ENCODE measurements at places on chromosomes 12 and 14. TPM values are rescaled to one million over a fixed set of nuclear protein-coding genes. Genes with fewer than 3 reads are reported as not detected.
A peak's percentile ranks its signal among the peaks of the same experiment; 100 is the strongest.

Gene RASSF3
- total RNA-seq = 172 TPM

Gene CCDC198
- total RNA-seq = not detected

Gene ACSS3
- 15.0 TPM for total RNA-seq

Gene HOXC9
- total RNA-seq = not detected

Gene PAX9
- total RNA-seq = 1.2 TPM

Gene SLC10A1
- total RNA-seq = not detected

Gene GARIN6
- total RNA-seq = not detected

Gene ARHGEF25
- total RNA-seq = 140 TPM

Gene ZBTB39
- 5.0 TPM for total RNA-seq

Gene VRTN
- not detected for total RNA-seq

Gene ZNF605
- 9.4 TPM for total RNA-seq

Gene SNRPF
- 6.6 TPM for total RNA-seq

Gene GLS2
- total RNA-seq = 0.71 TPM

GRCh38 chr12:76190299-76190698, 105.8 kb upstream of the NAP1L1 start:
- no peaks in the 10 kb centered on the region for H3K36me3 ChIP-seq
- H3K27ac ChIP-seq = no peak overlapping the region
- no peak for DNase-seq
- H3K4me1 ChIP-seq = no peaks in the 10 kb centered on the region
- no peaks in the 10 kb centered on the region for H3K27me3 ChIP-seq

DNA sequence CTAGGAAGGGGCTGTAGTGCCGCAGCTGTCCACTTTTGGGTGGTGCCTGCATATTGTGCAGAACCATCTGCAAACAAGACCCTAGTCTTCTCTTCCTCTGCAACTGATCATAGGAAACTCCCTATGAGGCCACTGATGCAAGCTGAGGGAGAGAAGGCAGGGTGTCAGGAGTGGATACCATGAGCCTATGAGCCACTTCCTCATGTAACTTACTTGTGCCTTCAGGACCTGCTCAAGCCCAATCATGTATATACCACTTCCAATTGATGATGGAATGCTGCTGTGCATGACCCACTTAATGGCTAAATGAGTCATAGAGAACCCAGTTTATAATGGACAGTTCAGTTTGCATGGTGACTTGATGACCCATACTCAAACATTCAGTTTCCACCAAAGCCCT, 107.9 kb downstream of the ALG10B start:
- H3K27me3 ChIP-seq = no peaks in the 10 kb centered on the region
- H3K36me3 ChIP-seq = no peaks in the 10 kb centered on the region
- no peak overlapping the region for H3K4me3 ChIP-seq
- no peaks in the 10 kb centered on the region for H3K4me1 ChIP-seq
- no peak for DNase-seq

- peaks cover 21% of the 10 kb centered on the region for H3K4me1 ChIP-seq
- DNase-seq = no peak
- no peak overlapping the region for H3K4me3 ChIP-seq
- H3K27me3 ChIP-seq = no peaks in the 10 kb centered on the region
- no peak overlapping the region for H3K27ac ChIP-seq
- no peaks in the 10 kb centered on the region for H3K36me3 ChIP-seq
These were observed 17.9 kb downstream of the PACS2 start for GRCh38 chr14:105332350-105332874.

DNA sequence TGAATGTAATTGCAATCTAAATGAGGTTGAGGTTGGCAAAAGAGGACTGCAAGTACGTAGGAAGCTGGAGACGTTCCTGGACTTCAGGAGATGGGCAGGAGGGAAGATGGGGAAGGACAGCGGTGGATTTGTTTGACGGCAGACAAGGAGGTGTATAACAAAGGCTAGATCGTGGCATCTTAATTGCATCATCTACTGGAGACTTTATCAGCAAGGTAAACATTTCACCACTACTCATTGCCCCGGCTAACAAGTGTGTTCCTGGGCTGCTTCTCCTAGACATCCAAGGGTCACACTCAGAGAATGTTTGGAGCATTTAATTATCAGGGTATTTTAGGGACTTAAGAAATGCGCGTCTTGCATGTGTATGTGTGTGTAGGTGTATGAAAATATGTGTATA, 128.5 kb downstream of the KCNK10 start:
- H3K27me3 ChIP-seq = no peaks in the 10 kb centered on the region
- DNase-seq = no peak
- no peaks in the 10 kb centered on the region for H3K36me3 ChIP-seq
- peaks cover 3% of the 10 kb centered on the region for H3K4me1 ChIP-seq

DNA sequence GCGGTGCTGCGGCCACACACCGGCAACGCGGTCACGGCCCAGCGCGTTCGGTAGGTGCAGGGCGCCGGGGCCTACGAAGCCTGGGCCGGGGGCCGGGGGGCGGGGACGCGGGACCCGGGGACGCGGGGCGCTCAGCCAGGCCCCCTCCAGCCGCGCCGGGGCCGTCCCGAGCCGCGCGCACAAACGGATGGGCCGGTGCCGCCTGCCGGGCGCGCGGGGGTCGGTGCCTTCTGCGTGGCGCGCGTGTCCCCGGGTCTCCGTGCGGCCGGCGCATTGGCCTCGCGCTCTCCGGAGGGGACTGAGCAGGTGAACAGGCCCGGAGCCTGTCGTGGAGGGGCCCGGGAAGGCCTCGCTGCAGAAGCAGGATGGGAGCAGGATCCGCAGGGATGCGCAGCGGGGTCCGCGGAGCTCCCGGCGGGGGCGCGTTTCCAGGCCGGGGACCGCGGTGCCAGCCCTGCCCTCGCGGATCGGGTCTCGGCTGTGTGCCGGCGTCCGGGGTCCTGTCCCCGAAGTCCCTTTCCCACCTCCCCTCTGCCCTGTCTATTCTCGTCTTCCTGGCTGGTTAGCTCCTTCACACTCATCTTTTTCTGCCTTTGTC, 421 bp downstream of the GLT1D1 start:
- DNase-seq = peak; percentile 57
- H3K27me3 ChIP-seq = peaks cover 35% of the 10 kb centered on the region
- no peaks in the 10 kb centered on the region for H3K36me3 ChIP-seq
- H3K4me3 ChIP-seq = no peak overlapping the region
- no peak overlapping the region for H3K27ac ChIP-seq

DNA sequence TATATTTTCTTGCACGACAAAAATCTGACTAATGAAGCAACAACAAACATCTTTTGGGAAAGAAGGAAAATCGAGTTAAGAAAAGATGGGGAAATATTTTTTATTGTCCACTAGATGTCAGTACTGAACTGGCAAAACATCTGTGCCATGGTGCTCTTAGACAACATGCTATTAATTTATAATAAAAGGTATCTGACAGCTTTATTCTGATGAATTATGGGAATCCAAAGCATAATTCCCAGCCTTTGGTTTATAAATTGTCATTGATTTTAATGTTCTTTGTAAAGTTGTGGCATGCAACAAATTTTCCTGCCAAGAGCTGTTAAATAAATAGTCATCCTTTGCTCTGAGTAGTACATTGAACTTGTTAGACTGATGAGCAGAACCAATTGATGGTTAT, 231.2 kb downstream of the ETNK1 start:
- no peaks in the 10 kb centered on the region for H3K4me1 ChIP-seq
- no peaks in the 10 kb centered on the region for H3K36me3 ChIP-seq
- H3K27ac ChIP-seq = no peak overlapping the region
- DNase-seq = no peak
- H3K27me3 ChIP-seq = no peaks in the 10 kb centered on the region

DNA sequence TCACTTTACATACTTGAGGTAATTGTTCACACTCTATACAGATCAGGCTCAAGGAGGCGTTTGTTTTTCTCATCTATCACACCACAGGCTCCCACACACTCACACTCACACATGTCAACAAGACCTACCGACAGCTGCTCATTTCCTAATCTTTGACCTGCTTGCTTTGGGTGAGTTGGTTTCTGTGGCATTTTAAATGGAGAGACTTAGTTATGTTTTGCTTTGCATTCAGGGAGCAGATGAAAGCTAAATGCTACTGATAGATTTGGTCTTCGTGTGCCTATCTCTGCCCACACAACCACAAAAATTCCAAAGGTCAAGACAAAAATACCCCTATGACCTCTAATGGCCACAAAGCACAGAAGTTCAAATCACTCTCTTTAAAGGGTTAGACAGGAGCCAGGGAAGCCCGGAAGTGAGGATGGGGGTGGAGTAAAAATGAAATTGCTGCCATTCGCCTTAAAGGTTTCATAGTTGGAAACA, 203.5 kb upstream of the G2E3 start:
- no peaks in the 10 kb centered on the region for H3K27me3 ChIP-seq
- H3K4me1 ChIP-seq = no peaks in the 10 kb centered on the region
- no peak overlapping the region for H3K27ac ChIP-seq

- no peaks in the 10 kb centered on the region for H3K27me3 ChIP-seq
- H3K4me3 ChIP-seq = no peak overlapping the region
- peaks cover 52% of the 10 kb centered on the region for H3K4me1 ChIP-seq
- no peaks in the 10 kb centered on the region for H3K36me3 ChIP-seq
- peak; percentile 28 for DNase-seq
These were observed 4.4 kb downstream of the TULP3 start for GRCh38 chr12:2895051-2895451.

- H3K27me3 ChIP-seq = no peaks in the 10 kb centered on the region
- no peak overlapping the region for H3K27ac ChIP-seq
- no peak for DNase-seq
- no peaks in the 10 kb centered on the region for H3K4me1 ChIP-seq
- H3K36me3 ChIP-seq = peaks cover 12% of the 10 kb centered on the region
- no peak overlapping the region for H3K4me3 ChIP-seq
These were observed 68.7 kb downstream of the NIN start for GRCh38 chr14:50762001-50762930.

- H3K27ac ChIP-seq = no peak overlapping the region
- H3K4me1 ChIP-seq = no peaks in the 10 kb centered on the region
- peak; percentile 55 for DNase-seq
- no peaks in the 10 kb centered on the region for H3K27me3 ChIP-seq
- no peak overlapping the region for H3K4me3 ChIP-seq
These were observed 71.3 kb upstream of the DDX11 start for GRCh38 chr12:31002361-31002725.

DNA sequence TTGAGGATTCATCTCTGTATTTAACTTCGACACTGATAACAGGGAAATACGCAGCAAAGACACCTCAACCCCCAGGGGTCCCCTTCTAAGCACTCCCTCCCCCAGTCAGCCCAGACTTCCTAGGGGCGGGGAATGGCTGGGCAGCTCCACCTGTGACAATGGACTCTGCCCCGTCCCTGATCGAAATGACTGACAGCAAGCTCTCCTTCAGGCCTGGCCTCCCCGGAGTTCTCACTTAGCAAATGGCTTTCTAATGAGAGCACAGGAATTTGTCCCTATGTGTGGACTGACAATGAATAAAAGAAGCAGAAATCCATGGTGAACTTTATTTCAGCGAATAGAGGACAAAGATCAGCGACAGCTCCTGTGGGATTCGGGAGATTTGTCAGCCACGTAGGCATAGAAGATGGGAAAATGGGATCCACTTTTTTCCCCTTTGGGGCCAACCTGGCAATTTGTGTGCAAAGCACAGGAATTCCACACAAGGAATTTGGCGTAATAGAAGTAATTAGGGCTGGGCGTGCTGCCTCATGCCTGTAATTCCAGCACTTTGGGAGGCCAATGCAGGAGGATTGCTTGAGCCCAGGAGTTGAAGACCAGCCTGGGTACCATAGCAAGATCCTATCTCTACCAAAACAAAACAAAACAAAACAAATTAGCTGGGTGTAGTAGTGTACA, 63.8 kb downstream of the TNFAIP2 start:
- H3K27me3 ChIP-seq = peaks cover 7% of the 10 kb centered on the region
- no peaks in the 10 kb centered on the region for H3K4me1 ChIP-seq
- peak; percentile 53 for DNase-seq

DNA sequence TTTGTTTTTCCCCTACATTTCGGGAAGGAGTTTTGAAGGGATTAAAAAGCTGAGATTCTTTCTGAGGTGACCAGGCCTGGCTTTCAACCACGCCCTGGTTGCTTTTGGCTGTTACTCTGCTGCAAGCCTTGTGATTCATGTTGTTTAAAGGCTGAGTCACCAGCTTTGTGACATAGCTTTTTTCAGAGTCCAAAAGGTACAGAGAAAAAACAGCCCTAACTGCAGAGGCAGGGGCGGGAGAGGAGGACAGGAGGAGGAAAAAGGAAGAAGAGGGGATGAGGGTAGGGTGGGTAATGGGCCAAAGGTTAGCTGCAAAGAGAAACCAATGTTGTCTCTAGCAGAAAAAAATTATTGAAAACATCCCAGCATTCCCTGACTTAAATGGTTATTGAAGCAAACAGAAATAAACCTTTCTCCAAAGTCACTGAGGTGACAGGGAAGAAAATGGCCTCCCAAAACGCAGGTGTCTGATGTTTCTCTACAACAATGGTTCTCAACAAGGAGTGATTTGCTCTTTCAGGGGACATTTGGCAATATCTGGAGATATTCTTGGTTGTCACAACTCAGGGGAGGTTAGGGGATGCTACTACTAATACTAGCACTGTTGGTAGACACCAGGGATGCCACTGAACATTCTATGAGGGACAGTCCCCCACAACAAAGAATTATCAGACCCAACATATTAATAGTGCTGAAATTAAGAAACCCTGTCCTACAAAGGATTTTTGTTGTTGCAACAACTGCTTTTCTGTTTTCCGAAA, 2.1 kb upstream of the UBC start:
- H3K4me3 ChIP-seq = peak overlapping the region; percentile 95
- peak overlapping the region; percentile 93 for H3K27ac ChIP-seq
- peak; percentile 92 for DNase-seq
- peaks cover 43% of the 10 kb centered on the region for H3K4me1 ChIP-seq
- no peaks in the 10 kb centered on the region for H3K27me3 ChIP-seq
- H3K36me3 ChIP-seq = peaks cover 19% of the 10 kb centered on the region

GRCh38 chr14:33709711-33710110, 241.2 kb downstream of the EGLN3 start:
- no peaks in the 10 kb centered on the region for H3K4me1 ChIP-seq
- DNase-seq = no peak
- no peak overlapping the region for H3K4me3 ChIP-seq
- H3K27me3 ChIP-seq = no peaks in the 10 kb centered on the region
- no peak overlapping the region for H3K27ac ChIP-seq

DNA sequence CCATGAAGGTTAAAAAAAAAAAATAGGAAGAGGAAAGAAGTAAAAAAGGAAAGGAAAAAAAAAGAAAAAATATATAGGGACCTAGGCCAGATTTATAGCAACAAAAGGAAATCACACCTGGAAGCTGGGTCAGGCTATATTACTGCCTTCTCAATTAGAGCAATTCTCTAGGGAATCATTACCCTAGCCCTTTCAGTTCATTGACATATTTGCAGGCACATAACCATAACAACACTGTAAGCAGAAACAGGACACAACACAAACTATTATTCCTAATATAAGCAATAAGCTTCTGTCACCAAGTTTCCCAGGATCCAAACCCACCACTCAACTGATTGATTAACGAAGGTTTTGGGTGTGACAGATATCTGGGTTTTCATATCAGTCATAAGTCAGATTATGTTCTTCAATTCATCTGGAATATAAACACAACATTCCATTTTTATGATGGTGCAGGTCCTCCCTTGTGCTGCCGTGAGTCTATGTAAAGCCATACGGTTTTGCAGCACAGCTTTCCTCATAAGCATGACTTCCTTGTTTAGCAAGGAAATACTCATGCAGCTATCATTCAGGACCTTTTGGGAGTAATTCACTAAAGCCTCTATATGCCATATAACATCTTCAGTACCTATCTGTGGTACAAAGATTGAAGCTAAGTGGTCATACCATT, 4.2 kb downstream of the PCNX4 start:
- no peak overlapping the region for H3K27ac ChIP-seq
- no peak overlapping the region for H3K4me3 ChIP-seq
- no peak for DNase-seq
- H3K4me1 ChIP-seq = peaks cover 32% of the 10 kb centered on the region
- H3K36me3 ChIP-seq = peaks cover 3% of the 10 kb centered on the region
